Stimulated activated CD4-positive, alpha-beta T cell treated with anti-CD3 and anti-CD28 coated beads, TNF-alpha, amount 100 ng/mL, for 1 hour (primary cell): ENCODE measurements at places on chromosomes 11 and 22.
A peak's percentile ranks its signal among the peaks of the same experiment; 100 is the strongest.

DNA sequence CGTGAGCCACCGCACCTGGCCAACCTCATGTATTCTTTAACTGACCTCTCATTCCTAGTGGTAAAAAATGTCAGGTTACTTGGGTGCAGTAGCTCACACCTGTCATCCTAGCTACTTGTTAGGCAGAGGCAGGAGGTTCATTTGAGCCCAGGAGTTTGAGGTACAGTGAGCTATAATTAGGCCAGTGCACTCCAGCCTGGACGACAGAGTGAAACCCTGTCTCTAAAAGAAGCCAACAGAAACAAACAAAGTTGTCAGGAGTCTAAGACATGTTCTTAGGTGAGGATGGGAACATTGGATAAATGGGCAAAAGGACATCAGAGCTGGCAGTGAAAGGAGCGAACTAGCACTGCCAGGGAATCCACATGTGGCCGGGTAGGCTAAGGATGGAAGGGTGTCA, 18.1 kb downstream of the MADD start:
- DNase-seq = no peak

DNA sequence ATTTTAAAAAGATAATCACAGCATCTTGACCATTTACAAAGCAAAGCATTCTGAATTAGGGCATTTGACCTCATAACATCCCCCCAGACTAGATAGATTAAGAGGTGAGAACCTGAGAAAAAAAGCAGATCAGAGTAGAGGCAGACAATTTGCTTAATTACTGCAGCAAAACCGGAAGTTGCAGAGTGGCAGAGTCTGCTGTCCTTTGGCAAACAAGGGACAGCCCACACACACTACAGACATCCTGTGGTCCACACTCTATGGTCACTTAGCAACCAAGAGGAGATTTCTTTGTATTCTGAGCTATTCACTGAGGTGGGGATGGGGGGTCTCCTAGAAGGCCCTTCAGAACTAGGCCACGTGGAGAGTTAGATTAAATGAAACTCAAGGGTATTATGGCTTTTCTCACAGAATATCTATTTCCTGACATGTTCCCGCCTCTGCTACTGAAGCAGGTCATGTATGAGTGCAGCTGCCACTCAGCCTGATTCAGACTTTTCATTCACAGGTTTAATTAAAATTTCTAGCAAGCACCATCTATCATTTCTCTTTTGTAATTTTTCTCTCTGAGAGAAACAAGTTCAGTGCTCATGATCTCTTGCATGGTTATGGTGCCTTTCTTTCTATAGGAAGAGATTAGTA, 48.5 kb downstream of the SVIP start:
- no peak for DNase-seq

GRCh38 chr22:43260331-43261231, 73.6 kb upstream of the TTLL12 start:
- no peak for DNase-seq

DNA sequence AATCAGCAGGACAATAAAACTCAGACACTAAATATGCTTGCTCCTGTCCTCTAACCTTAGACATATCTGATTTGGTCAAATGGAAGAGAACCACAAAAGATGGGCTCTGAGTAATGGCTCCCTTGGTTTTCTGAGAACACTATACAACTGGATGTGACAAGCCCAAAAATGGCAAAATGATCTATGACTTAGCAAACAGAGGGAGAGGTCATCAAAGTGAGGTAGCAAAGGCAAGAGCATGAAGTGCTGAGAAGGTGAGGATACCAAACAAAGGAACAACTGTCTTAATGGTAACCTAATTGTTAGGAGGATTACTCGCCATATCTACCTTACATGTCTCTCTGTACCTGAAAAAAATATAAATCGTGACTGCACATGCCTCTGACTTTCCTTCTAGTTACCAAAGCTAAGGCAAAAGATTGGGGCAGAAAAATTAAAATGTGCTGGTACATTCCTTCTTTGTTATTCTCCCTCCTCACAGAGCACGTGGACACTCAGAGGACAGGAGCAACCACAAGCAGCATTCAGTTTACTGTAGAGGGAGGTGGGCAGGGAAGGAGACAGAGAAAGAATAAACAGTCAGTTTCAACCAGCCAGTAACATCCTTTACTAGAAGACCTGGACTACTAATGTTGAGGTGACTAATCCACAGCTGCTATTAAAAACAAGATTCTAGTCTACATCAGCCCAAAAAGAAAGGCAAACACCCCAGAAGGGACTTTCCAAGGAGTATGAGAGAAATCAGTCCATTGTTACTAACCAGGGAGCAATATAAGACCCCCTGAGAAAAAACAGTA, 88.8 kb downstream of the AMBRA1 start:
- DNase-seq = no peak

DNA sequence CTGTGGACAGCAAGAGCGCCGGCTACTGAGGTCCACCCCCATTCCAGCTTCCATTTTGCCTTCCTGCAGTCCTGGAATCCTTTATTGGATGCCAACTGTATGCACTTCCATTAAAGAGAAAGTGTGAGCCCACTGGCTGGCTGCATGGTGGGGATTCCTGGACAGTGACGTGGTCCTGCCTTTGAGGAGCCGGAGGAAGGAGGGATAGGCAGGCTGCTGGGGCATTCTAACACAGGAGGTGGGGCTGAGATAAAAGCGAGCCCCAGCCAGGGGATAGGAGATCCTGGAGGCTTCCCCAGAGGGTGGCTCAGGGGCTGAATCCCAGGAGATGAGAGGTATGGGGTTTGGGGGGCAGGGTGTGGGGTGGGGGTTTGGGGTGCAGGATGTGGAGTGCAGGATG, 984.7 kb downstream of the BRD1 start:
- no peak for DNase-seq

DNA sequence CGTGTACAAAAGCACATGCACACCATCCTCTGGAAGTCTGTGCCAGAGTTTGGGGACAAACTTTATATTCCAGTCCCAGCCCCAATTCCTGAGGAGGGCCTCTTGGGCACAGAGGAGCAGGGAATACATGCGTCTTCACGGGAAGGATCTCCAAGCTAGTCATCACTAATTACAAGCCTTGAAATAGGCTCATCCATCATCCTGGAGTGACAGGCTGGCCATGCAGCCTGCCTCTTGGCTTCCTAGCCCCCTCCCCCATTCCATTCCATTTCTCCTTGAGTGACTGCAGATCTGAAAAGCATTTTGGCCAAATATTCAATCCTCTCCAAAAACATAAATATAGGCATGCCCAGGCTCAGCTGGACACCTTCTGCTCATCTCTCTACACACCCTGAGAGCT, 24.8 kb downstream of the SERPING1 start:
- DNase-seq = no peak

DNA sequence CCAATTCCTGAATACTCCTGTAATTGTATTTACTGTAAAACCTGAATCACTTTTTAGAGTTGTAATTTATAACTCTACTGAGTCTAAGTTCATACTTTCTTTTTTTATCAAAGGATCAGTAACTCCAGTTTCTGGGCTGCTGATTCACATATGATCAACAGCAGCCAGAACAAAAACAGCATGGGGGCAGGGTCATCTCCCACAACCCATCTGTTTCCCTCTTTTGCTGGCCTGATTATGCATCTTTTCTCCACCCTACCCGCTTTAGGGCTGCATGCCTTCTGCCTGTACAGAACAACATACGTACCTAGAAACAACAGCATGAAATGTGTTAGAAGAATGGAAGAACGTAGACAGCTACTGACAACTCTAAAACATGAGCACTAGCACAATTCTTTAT, 76.0 kb downstream of the MRTFA start:
- no peak for DNase-seq

GRCh38 chr11:130031945-130032344, 29.3 kb upstream of the PRDM10 start:
- no peak for DNase-seq

DNA sequence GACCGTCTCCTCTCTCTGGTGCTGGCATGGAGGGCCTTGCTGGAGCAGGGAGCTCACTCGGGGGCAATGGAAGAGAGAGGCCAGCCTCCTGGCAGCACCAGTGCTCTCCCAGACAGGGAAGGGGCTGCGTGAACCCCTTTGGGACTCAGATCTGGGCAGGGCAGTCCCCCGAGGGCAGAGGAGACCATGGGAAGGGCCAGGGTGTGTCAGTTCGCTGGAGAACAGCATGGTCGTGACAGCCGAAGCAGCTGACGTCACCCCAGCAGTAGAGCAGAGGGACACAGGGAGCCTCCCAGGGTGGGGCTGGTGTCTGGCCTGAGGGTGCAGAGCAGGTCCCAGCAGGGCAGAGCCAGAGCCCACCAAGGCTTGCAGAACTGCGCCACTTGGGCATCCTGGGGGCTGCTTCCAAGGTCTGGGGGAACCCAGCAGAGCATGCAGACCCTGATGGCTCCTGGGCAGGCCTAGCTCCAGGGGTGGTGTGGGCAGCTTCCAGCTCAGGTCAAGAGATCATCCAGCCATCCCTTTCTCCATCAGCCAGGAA, 71.0 kb upstream of the KCNQ1OT1 start:
- DNase-seq = no peak

DNA sequence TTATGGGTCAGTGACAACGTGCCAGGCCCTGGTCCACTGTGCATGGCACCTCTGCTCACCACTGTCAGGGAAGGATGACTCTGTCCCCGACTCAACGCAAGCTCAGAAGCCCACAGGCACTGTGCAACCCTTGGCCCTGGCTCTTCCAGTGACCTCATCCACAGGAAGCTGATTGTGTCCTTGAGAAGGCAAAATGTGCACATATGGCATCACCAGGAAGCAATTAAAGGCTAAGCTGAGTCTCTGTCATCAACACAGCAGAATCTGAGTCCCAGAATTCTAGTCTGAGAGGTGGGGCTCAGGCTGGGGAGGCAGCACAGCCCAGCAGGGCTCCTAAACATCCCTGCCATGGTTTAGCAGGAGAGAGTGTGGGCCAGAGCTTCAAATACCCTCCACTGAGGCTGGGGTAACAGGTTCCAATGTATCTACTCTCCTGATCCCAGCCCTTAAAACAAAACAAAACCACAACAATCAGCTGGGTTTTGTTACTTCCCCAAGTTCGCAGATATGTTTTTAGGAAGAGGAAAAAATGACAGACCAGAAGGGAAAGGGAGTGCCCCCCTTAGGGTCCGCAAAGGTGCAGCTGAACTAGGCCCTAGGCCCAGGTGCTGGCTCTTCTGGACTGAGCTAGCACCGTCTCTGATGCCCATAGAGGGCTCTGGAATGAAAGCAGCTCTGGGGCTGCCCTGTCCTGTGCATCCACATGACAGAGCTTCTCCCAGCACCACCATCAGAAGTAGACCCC, 33.5 kb upstream of the GNAZ start:
- no peak for DNase-seq

GRCh38 chr11:1055990-1056771, 18.5 kb upstream of the MUC2 start:
- no peak for DNase-seq

DNA sequence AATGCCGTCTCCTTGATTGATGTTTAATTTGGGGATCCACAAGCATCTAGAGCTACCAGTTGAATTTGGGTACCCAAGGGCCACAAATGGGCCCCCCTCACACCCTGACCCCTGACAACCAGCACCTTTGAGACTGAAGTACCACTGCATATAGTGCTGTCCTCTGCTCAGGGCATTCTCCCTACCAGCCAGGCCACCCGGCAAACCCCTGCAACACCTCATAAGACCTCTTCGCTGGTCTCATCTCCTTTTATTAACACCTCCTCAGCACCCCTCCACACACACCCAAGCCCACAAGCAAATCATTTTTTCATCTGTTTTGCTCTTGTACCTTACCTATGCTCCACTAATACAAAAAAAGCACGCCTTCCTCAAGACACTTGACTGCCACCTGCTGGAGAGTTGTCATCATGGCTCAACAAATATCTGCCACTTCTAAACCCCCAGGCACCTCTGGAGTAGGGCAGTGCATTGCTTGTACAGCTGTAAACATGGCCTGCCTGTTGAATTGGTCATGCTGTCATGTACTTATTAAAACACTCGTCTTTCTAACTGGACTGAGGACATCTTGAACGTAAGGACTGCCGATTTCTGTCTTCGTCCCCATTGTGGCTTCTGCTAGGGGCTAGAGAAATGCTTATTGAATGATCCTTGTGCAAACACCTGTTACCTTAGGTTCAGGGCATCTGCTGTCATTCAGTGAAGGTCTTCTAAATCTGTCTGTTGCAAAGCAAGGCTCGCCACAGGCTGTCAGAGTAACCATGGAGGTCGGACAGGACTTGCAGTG, 66.5 kb downstream of the BMAL1 start:
- peak; percentile 51 for DNase-seq

DNA sequence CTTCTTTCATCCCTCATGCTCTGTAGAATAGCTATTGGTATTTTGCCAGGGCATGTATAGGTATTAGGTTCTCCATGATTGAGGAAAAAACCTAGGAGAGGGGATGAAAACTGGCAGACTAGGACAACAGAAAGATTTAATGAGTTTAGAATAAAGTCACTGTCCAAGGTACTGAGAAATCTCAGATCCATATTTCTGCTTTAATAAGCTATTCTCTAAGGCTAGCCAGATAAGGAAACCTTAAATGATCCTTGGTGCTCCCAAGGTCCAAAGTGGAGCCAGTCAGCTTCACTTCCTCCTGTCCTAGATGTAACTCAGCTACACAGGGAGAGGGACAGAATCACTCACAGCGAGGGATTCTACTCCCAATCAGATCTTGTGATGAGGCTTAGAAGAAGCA, 13.7 kb upstream of the CSNK2A3 start:
- no peak for DNase-seq

- DNase-seq = no peak
These were observed 31.9 kb upstream of the CCDC90B start for GRCh38 chr11:83317757-83318690.

DNA sequence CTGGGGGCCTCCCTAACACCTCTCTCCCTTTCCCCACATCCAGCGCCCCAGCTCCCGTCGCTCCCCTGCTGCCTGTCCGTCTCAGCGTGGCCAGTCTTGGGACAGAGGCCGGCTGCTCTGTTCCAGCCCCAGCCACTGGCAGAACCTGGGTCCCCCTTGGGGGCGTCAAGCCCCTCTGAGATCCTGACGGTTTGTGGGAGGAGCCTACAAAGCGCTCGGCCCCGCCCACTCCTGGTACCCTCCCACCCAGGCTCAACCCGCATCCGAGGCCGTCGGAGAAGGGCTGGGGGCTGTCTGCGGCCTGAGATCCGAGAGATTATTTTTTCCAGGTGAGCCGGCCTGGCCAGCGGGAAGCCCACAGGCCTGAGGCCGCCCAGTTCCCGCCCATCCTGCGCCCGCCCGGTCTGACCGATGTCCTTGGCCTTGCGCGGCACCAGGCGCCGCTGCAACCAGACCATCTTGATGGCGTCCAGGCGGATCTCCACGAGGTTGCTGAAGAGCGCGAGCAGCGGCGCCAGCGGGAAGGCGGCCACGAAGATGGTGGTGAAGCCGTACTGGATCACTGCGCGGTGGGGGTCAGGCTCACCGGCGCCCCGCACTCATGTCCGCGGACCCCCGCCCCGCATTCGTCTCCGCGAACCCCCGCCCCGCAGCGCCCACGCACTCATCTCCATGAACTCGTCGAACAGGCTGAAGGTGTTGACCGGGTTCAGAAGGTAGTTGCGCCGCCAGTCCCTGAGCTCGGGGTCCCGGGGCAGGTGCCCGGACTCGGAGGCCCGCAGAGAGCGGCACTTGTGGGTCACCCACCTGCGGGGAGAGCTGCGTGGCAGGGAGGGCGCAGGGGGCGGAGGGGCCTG, 5.5 kb upstream of the SIGIRR start:
- DNase-seq = no peak
